ENCODE measurements at places on chromosomes 11 and 22.

- DNase-seq: no peak
Observed at GRCh38 chr11:62726156-62726914, 922 bp downstream of the HNRNPUL2 start.

DNA sequence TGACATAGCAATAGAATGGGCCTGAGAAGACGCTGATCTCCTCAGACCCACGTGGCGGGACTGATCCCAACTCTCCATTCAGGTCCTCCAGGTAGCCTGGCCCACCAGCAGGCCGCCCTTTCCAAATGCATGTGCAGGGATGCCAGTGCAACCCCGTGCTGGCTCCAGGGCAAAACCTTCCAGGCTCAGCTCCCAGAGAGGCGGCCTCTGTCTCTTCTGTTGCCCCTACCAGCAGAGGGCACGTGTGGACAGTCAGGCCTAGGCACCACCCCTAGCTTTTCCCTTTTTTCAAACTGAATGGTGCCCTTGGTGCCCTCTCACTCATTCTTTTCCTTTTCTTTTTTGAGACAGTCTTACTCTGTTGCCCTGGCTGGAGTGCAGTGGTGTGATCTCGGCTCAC is 121.7 kb downstream of the OSBP2 start:
- no peak for DNase-seq

DNA sequence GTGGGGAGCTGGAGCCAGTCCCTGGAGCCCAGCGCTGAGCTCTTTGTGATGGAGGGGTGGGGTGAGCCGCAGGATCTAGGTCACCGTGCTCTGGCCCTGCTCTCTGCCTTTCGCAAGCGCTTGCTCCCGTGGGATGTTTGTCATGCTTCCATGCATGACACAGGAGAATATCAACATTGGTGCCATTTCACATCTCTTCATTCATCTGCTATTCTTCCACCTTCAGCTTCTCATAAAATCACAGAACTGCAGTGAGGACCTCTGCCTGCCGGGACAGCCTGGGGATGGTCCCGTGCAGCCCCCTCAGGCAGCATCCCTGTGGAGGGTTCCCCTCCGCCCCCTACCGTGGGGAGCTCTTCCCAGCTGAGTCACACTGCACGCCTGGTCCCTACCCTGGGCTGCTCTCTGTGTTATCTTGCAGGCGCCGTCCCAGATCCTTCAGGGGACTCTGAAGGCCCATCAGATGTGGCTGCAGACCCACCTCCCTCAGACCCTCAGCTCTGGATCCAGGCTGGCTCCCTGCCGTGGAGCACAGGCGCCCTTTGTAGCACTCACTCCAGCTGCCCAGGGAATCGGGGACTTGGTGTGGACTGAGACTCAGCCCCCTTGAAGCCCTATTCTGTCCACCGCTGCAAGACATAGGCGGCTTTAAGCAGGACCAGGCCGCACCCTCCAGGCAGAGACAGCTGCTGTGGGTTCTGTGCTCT is 5.1 kb upstream of the SEPTIN5 start:
- DNase-seq: no peak

DNA sequence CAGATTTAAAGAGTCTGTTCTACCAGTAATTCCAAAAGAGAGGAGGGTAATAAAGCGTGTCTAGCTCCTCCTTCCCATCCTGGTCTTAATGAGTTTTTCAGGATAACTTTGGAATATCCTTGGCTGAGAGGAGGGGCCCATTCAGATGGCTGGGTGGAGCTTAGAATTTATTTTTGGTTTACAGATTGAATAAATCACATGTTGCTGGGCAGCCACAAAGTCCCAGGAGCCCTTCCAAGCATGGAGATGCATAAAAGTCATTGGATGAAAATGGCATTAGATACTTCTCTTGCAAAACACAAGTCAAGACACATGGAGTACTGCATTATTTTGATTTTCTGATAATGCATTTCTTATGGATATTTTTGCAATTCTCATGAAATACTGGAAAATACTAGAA is 139.0 kb downstream of the TRPC6 start:
- DNase-seq: no peak

DNA sequence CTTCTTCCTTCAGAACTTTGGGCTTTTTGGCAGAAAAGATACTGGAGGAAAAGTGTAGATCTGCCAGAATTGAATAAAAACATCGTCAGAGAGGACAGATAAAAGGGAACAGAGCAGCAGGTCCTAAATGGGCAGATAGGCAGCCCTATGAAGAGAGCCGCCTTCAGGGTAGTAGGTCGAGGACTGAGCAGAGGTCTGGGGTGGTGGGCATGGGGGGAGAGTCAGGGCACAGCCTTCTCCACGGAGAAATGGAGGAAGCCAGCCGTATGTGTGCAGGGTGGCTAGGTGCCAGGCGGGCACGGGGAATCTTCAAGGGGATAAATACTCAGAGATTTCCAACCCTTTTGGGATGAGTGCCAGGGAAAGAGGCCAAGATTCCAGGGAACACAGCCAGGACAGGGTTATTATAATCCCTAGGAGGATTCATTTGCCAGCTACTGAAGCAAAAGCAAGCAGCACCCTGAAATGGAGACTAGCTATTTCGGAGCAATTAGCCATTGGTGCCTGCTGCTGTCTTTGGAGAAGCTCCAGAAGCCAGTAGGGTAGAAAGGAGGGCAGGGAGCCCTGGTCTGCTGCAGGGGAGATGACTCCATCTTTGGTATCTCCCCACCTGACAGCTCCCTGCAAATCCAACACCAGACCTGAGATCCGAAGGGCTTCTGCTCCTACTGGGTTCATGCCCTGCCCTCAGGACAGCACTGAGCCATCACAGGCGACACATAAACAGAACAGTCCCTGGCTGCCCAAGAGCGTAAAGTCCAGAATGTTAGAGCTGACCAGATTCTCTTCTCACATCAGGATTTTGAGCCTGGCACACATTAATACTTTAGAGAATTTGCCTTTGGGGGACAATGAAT is 174.5 kb upstream of the NTM start:
- DNase-seq: no peak

Measured in activated T-cell treated with anti-CD3 and anti-CD28 coated beads for 4 hours (primary cell).